BJ (cell line): ENCODE measurements at places on chromosomes 3 and 15. TPM values are rescaled to one million over a fixed set of nuclear protein-coding genes. Genes with fewer than 3 reads are reported as not detected.

The PPM1L gene
- 0.66 and 0.72 TPM in 2 replicates for polyA plus RNA-seq

The DPPA2 gene
- polyA plus RNA-seq, result not detected in 2 replicates

The AMIGO3 gene
- polyA plus RNA-seq, result not detected in 2 replicates

The GOLGA8G gene
- not detected in 2 replicates for polyA plus RNA-seq

The STT3B gene
- 39.7 and 86.5 TPM in 2 replicates for polyA plus RNA-seq
